Activated CD4-positive, alpha-beta memory T cell treated with anti-CD3 and anti-CD28 coated beads for 36 hours (primary cell): ENCODE measurements at places on chromosomes 1 and 21. TPM values are rescaled to one million over a fixed set of nuclear protein-coding genes. Genes with fewer than 3 reads are reported as not detected.

- H3K4me1 ChIP-seq, result no peaks in the 10 kb centered on the region
- H3K27ac ChIP-seq, result no peak overlapping the region
- H3K4me3 ChIP-seq, result no peak overlapping the region
These were observed 30.9 kb downstream of the FHAD1 start for GRCh38 chr1:15277933-15278332.

DNA sequence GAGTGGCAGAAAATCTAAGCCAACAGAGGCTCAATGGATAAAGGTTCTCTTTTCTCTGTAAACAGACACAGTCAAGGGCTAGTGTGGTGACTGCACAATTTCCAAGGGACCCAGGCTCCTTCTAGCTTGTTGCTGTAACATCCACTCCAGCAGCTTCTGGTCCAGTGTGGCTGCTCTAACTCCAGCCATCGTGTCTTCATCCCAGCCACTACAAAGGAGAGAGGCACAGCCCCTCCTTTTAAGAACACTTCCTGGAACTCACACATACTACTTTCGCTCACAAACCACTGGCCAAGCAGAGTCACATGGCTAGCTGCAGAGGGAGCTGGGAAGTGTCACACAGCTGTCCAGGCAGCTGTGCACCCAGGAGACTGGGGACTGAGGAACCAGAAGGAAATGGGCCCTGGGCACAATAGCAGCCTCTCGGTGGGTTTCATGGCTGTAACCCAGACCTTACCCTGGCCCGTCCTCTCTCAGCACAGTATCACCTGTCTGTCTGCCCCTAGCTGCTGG is 188.6 kb upstream of the VAMP3 start:
- H3K27me3 ChIP-seq, result peaks cover 5% of the 10 kb centered on the region
- no peak overlapping the region for H3K27ac ChIP-seq
- no peak for DNase-seq
- no peaks in the 10 kb centered on the region for H3K4me1 ChIP-seq
- H3K4me3 ChIP-seq, result no peak overlapping the region

COL8A2 gene
- not detected for total RNA-seq

TSPAN1 gene
- 0.83 TPM for total RNA-seq

DNA sequence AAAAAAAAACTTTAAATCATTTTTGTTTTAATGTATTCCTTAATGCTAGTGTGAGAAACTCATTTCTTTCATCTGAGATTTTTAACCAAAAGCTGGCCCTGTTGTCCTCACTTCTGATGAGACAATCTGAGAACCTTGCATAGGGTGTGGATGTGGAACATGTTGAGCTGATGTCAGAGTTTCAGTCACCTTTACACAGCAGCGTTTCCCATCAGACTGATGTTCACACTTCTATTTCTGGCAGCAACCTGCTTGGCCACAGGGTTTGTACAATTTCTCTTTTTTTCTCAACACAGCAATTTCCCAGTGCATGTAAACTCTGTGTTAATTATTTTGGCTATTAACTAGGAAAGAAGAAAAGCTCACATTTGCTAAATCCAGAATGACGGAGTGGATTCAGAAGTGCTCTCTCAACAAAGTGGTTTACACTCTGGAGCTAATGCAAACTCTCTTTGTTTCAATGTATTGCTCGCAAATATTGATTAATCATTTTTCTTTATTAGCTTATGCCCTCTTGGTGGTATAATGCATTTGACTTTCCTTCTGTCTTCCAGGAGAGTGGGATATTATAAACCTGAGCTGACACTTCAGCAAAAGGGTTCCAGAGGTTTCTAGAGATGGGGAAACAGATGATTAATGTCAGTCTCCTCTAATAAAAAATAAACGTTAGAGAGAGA is 70.5 kb upstream of the HSPA13 start:
- DNase-seq, result peak; percentile 57
- no peaks in the 10 kb centered on the region for H3K27me3 ChIP-seq
- peaks cover 41% of the 10 kb centered on the region for H3K4me1 ChIP-seq
- peak overlapping the region; percentile 74 for H3K27ac ChIP-seq
- peaks cover under 1% of the 10 kb centered on the region for H3K36me3 ChIP-seq
- H3K4me3 ChIP-seq, result no peak overlapping the region

DNA sequence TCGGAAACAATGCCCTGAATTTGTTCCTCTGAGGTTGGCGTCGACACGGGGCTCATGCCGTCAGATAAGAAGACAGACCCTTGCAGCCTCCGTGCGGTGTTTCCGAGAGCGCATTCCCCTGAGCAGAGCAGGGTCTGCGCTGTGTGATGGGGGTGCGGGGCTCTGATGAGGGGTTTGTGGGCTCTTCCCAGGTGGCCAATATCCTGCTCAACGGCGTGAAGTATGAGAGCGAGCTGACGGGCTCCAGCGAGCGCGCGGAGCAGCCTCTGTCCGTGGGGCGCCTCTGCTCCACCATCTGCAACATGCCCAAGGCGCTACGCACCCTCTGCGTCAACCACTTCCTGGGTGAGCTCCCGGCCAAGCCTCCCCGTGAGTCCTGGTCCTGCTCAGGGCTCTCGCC is 17.3 kb downstream of the SLC45A1 start:
- no peak for DNase-seq
- H3K27ac ChIP-seq, result no peak overlapping the region
- no peaks in the 10 kb centered on the region for H3K4me1 ChIP-seq
- peaks cover 2% of the 10 kb centered on the region for H3K36me3 ChIP-seq

DNA sequence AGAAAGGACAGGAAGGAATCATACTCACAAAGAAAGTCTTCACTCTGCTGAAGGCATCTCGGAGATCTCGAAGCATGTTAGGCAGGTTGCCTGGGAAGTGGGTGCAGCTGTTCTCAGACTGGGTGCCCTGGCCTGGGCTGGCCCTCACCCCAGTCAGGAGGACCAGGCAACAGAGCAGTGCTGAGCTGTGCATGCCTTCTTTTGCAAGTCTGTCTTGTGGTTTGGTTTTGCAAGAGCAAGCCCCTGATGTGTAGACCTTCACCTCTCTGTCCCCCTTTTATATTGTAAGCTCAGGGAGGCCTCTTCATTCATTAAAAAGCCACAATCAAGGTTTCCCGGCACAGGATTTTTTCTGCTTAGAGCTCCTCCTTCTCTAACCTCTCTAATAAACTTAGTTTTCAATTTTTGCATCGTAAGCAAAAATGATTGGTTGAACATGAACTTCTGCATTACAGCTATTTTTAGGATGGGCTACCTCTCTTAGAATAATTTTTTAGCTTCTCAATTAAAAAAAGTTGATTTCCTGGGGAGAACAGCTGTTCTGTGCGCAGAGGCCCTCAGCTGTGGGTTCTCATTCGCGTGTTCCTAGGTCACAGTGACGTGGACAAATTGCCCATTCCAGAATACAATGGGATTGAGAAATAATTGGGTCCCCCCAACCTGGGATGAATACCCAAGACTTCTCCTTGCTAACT is at the start of gene IL10:
IL10 (minus strand) TSS at position 252 of the 695 bp plus-strand sequence; CDS start at position 193, 59 bp downstream.
- no peak for DNase-seq
